ENCODE measurements at places on chromosomes 4 and X.

DNA sequence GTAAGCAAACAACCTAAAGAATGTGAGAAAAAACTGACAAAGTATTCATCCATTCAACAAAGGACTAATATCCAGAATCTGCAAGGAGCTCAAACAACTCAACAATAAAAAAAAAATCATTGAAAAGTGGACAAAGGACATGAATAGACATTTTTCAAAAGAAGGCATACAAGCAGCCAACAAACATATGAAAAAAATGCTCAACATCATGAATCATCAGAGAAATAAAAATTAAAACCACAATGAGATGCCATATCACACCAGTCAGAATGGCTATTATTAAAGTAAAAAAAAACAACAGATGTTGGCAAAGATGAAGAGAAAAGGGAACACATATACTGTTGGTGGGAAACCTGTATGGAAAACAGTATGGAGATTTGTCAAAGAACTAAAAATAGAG, 120.7 kb upstream of the ADGRL3 start:
- DNase-seq, result no peak

- DNase-seq, result no peak
Measured at GRCh38 chr4:124167602-124168001, 544.9 kb downstream of the ANKRD50 start.

- no peak for DNase-seq
Measured at GRCh38 chr4:16461362-16461761, 235.1 kb upstream of the TAPT1 start.

DNA sequence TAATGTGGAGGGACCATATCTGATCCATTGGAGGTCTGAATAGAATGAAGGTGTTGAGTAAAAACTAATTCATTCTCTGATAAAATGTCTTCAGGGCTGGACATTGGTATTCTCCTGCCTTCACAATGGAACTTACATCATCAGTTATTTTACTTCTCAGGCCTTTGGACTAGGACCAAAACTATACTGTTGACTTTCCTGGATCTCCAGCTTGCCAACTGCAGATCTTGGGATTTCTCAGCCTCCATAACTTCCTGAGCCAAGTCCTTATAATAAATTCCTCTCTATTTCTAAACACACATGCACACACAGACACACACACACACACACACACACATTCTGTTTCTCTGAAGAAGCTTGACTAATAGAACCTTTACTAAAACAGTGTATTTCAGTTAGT, 1858.6 kb upstream of the ADGRL3 start:
- no peak for DNase-seq

DNA sequence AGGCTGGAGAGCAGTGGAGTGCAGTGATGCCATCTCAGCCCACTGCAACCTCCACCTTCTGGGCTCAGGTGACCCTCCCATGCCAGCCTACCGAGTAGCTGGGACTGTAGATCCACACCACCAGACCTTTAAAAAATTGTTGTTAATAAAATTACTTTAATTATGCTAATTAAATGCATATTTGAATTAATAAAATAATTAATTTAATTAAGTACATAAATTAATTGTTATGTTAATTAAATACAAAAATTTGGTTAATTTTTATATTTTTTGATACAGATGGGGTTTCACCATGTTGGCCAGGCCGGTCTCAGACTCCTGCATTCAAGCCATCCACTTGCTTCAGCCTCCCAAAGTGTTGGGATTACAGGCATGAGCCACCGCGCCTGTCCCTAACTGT, 12.6 kb upstream of the RAPGEF2 start:
- no peak for DNase-seq

DNA sequence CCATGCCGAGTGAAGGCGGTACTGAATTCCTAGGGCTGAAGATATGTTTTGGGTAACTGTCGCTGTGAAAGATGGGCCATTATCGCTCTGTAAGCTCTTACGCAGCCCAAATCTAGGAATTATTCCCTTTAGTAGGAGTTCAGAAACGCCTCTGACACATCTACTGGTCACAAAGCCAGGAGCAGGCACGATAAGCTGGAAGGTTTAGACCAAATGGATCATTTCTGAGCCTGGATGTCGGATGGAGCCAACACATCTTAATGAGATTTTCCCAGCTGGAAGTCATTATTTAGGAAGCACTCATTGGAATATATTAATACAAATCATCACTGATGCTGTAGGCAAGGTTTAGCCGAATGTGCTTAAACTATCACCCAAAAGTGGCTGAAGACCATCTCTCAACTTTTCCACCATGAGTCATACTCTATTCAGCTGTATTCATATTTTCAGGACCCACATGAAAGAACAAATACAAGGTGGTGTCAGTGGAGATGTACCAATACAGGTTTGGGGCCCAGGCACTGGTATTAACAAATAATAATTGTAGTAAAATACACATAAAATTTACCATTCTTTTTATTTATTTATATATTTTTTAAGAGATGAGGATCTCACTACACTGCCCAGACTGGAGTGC, 34.2 kb upstream of the ATRX start:
- no peak for DNase-seq

GRCh38 chrX:50677789-50678188, 136.2 kb downstream of the SHROOM4 start:
- no peak for DNase-seq

DNA sequence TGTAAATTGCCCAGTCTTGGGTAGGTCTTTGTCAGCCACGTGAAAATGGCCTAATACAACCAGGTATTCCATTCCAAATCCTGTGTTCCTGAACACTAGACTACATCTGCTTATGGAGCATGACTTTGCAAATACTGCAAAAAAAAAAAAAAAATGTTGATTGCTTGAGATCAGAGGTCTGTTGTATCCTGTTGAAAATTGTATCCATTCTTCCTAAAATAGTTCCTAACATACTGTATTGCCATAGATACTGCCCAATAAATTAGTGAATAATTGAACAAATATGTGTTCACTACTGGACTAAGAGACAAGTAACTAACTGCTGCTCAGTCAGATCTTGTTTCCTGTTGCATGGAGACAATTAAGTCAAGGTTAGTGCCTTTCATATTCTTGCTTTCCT, 164.3 kb upstream of the PABPC4L start:
- no peak for DNase-seq

GRCh38 chr4:76106442-76106841, 31.9 kb downstream of the ART3 start:
- DNase-seq, result no peak

GRCh38 chr4:37320513-37321235, 76.1 kb downstream of the NWD2 start:
- DNase-seq, result no peak

DNA sequence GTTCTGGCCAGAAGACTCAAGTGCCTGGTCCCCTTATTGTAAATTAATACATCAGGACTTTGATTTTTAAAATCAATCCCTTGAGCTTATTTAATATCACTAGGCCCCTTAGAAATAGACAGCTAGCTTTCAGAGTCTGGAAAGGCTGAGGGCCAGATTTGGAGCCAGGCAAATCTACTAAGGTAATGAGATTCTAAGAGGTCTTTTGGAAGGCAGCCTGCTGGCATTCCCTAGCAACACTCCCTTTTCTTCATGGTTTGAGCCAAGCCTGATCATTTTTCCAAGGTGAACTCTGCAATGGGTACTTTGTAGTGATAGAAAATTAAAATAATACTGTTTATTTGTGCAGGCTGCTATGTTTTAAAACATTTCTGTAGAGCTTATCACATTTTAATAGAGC, 378.5 kb downstream of the FAT4 start:
- DNase-seq, result no peak
